Caki2 (cell line): ENCODE measurements at places on chromosomes 3 and 15. TPM values are rescaled to one million over a fixed set of nuclear protein-coding genes. Genes with fewer than 3 reads are reported as not detected.

DNA sequence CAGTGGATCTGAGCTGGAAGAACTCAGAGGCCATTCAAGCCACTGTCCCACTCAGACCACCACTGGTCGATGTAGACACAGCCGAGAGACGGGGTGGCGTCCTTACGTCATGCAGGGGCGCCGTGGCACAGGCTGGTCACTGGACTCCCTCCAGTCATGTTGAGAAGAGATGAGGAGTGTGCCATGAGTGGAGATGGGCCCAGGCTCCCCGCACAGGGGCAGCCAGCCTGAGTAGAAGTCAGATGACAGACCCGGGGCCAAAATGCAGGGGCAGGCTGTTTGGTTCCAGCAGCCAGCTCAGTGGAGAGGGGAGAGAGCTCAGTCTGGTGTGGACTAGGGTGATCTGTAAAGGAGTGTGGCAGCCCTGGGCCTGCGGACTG lies 33.4 kb upstream of the KIF23 start:
- DNase-seq: no peak

DNA sequence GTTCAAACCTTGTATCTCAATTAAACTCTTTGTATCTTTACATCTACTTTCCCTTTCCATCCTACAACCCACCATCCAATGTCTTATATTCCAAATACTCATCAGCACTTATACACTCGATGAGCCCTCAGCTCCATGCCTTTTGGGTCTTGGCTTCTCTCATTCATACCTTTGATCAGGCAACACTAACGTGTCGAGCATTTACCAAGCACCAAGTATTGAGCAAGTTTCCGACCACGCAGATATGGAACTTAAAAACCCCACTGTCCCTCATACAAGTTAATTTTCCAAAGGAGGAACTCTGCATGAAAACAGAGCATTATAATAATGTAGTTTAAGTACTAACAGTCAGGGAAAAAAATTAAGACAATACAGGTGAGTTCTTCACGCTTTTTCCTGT lies 102.8 kb downstream of the IL1RAP start:
- no peak for DNase-seq

SAXO2 gene
- not detected in 2 replicates for total RNA-seq

- DNase-seq: no peak
Measured at GRCh38 chr3:9600597-9600996, 47.0 kb upstream of the LHFPL4 start.

IL17RB gene
- 0.41 and 2.7 TPM in 2 replicates for total RNA-seq

GRCh38 chr15:89364341-89364740 lies 29.7 kb upstream of the POLG start:
- DNase-seq: no peak

DNA sequence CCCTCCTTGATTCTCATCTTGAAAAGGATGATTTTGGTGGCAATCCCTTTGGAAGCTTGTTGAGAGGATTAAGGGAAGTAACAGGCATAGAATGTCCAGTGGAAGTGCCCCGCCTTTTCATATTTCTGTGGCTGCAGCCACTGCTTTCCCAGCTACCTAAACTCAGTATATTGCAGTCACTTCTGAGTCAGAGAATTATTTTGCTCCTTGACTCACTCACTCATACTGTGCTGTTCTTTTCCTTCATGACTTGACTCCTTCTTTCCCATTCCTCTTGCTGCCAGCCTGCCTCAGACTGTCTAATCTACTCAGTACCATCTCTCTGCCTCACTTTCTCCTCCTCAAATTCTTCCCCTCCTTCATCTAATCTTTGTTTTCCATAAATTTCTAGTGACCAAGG lies 26.5 kb upstream of the POLR2M start:
- DNase-seq: no peak

DNA sequence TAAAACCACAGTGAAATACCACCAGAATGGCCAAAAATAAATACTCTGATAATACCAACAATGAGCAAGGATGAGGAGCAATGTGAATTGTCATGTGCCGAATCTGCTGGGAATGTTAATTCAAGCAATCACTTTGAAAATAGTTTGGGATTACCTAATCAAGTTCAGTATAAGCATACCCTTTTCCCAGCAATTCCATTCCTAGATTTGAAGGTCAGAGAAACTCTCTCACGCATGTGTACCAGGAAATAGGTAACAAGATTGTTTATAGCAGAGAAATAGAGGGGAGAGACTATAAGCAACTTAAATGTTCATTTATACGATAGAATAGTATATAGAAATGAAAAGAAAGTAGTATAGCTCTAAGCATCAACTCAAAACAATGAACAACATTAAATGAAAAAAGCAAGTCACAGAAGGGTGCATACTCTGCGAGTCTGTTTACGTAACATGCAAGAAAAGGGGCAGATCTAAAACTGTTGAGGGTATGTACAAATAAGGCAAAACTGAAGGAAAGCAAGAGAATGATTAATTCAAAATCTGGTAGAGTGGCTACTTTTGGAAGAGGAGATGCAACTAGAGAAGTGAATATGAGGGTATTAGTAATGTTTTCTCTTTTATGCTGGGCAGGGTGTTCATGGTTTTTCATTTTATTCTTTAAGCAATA lies 27.4 kb downstream of the TMOD3 start:
- no peak for DNase-seq

SV2B gene
- total RNA-seq: not detected in 2 replicates

GRCh38 chr3:14788644-14789043 lies 30.1 kb upstream of the FGD5 start:
- no peak for DNase-seq

COLQ gene
- total RNA-seq: not detected in 2 replicates

- DNase-seq: peak; percentile 75
Measured at GRCh38 chr3:165459111-165459510, 262.9 kb upstream of the SLITRK3 start.

KLHL6 gene
- not detected in 2 replicates for total RNA-seq

SST gene
- total RNA-seq: 219 and 309 TPM in 2 replicates

SLC28A1 gene
- not detected in 2 replicates for total RNA-seq

DNA sequence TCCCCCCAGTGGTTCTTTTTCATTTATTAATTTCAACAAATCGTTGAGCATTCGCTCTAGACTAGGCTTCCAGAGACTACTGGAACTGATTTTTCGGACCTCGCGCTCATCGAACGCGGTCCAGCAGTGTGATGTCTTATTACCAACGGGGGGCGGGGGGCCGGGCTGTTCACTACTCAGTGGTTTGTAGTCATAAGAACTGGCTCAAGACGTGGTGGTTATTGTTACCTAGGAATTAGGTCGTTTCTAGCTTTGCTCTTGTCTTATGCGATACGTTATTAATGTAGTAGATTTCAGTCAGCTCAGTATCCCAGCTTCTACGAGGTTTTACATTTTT lies 858 bp downstream of the RBM5 start:
- no peak for DNase-seq

DNA sequence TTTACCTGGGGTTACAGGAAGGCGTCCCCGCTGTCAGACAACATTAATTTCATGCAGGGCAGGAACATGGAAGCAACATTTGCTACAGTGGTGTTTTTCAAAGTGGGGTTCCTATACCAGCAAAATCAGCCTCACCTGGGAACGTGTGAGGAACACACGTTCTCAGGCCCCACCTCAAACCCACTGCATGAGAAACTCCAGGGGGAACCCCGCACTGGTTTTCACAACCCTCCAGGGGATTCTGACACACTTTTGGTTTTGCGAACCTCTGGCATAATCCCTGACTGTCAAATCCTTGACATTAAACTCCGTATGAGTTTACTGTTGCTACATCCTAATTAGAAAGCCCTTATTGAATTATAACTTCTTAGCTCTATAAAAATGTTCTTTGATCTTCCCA lies 127.7 kb downstream of the LRRK1 start:
- DNase-seq: no peak

- DNase-seq: no peak
Measured at GRCh38 chr15:81254916-81255290, 58.2 kb downstream of the IL16 start.

GRCh38 chr3:63979093-63979885 lies 44.0 kb downstream of the PSMD6 start:
- DNase-seq: no peak

ACSBG1 gene
- not detected in 2 replicates for total RNA-seq

DNAJC13 gene
- 12.0 and 18.0 TPM in 2 replicates for total RNA-seq

DNA sequence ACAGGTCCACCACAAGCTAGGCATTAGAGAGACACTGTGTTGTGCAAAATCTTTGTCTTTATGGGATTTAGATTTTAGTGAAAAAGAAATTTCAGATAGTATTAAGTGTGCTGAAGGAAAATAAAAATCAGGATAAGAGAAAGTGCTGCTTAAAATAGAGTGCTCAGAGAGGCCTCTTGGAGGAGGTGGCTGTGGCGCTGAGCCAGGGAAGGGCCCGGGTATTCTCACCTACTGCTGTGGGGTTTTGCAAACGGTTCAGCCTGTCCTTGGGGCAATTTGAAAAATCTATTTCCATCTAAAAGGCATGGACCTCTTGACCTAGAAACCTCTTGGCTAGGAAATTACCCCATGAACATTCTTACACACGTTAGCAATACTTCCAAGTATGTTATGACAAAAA lies 267.7 kb downstream of the TJP1 start:
- DNase-seq: no peak

DNA sequence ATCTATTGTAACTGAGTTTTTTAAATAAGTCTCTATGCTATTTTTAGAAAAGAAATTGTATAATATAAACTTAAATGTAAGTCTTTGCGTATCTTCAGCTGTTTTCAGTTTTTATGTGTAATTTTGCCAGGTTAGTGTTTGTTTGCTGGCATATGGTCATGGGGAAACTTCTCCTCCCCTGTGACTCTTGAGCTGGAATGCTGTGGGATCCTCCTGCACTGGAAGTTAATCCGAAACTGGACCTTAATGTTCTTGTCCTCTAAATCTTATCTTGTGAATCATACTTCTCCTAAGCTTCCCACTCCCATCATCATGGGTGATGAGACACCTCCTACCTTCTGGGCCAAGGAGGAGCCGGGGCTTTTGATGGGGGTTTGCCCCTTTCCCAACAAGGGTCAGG lies 52.4 kb upstream of the CHST2 start:
- no peak for DNase-seq

SPCS1 gene
- 66.9 and 83.5 TPM in 2 replicates for total RNA-seq

DNA sequence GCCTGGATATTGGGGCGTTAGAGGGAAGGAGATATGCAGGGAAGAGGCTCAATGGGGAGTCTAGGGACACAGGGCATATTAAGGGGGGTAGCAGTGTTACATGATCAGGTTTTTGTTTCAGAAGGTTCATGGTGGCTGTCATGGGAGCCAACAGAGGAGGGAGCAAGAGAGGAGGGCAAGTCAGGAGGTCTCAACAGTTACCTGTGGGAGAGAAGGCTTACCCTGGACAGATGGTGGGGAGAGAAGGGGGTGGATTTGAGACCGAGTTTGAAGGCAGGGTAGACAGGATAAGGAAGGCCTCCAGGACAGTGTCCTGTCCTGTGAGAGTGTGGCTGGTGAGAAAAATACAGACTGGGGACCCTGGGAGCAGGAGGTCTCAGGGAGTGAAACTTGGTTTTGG lies 3.8 kb upstream of the WNT7A start:
- no peak for DNase-seq

DNA sequence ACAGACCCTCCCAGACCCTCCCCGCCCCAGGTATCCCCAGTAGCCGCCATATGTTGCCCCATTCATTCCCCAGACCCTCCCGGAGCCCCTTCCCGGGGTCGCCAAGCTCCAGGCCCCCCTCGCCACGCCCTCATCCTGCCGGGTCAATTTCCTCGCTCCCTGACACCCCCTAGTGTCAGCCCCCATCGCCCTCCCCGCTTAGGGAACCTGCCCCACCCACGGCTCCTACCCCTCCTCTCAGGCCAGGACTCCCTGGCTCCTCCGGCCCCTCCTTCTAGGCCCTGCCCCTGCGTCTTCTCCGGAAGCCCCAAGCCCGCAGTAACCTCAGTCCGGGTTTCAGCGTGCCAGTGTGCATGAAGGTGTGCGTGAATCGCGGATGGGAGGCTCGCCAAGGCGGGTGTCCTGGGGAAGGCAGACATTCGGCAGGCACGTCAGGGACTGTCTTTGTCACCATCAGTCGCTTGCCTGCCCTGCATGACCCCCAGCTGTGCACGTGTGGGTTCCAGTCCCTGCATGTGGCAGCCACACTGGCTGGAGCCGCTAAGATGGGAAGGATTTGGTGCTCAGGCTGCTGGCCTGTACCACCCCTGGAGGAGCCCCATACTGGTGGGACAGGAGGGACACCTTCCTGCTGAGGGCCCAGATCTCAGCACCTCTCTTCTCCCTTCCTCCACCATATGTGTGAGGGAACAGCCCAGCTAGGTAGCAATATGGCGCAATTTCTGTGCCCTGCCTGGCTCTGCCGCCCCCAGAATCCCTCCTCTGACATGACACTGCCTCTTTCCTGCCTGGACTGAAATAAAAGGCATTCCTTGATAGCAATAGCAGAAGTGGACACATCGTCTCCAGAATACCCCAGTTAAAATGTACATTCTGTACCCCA lies 693 bp downstream of the DISP2 start:
- DNase-seq: no peak

DNA sequence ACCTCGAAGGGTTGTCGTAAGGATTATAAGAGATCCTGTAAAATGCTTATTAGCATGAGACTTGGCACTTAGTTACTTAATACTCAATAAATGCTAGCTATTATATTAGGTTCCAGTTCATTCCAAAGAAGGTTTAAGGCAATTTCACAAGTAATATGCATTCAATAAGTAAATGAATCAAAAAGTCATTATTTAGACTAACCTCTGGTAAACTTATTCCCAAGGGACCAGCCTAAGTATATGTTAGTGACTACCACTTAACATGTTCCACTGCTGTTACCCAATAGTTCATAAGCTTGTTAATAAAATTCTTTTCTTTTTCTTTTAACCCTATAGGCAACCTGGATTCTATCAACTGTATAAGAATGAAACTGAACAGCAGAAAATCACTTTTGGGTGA lies 5.1 kb downstream of the PDCD10 start:
- no peak for DNase-seq

GRCh38 chr3:123111640-123112039 lies 44.8 kb downstream of the PDIA5 start:
- no peak for DNase-seq

DNA sequence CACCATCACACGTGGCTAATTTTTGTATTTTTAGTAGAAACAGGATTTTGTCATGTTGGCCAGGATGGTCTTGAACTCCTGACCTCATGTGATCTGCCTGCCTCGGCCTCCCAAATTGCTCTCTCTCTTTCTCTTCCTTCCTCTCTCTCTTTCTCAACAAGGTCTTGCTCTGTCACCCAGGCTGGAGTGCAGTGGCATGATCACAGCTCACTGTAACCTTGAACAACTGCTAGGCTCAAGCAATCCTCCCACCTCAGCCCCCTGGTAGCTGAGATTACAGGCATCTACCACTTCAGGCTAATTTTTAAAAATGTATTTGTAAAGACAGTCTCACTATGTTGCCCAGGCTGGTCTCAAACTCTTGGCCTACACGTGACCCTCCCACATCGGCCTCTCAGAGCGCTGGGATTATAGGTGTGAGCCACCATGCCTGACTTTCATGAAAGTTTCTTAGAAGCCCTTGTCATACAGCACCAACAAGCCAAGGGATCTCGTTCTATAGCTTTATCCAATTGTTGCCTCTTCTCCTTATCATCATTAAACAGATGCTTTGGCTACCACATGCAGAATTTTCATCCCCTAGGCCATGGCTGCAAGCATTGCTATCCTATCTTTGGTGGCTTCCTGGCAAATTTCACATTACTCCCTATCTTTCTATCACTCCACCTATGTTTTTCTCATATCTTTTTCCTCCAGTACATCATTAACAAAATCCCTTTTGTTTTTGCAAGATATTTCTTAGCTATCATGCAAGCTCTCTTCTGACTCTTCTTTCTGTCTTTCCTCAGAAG lies 5.7 kb downstream of the CCDC32 start:
- no peak for DNase-seq

NR1I2 gene
- not detected in 2 replicates for total RNA-seq

MUC20 gene
- total RNA-seq: 0.17 and 29.7 TPM in 2 replicates

TM4SF4 gene
- 10.9 TPM in 1 of 2 replicates, not detected in the other for total RNA-seq

- DNase-seq: no peak
Measured at GRCh38 chr3:34053626-34054025, 255.2 kb downstream of the PDCD6IP start.
